GF-D8 (cell line): ENCODE measurements at places on chromosomes 2 and 18.

DNA sequence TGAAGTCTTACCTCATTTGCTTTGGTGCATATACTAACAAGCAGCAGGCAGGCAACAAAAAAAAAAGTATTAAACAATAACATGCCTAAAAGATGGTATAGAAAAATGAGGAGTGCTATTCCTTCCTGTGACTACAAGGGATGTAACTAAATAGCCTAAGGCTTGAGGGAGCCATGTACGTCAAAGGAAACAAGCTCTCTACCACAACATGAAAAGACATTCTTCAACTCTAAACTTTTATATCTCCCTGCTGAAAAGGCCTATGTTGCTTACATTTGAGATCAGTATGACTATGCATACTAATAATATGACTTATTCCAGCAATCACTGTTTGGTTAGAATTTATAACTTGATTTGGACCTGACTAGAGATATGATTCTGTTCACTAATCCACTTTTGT is 347.9 kb downstream of the ADCYAP1 start:
- no peak for DNase-seq

GRCh38 chr2:240781471-240782220 is 38.4 kb downstream of the KIF1A start:
- DNase-seq = no peak

GRCh38 chr18:22643731-22644130 is 226.0 kb upstream of the CTAGE1 start:
- DNase-seq = no peak

DNA sequence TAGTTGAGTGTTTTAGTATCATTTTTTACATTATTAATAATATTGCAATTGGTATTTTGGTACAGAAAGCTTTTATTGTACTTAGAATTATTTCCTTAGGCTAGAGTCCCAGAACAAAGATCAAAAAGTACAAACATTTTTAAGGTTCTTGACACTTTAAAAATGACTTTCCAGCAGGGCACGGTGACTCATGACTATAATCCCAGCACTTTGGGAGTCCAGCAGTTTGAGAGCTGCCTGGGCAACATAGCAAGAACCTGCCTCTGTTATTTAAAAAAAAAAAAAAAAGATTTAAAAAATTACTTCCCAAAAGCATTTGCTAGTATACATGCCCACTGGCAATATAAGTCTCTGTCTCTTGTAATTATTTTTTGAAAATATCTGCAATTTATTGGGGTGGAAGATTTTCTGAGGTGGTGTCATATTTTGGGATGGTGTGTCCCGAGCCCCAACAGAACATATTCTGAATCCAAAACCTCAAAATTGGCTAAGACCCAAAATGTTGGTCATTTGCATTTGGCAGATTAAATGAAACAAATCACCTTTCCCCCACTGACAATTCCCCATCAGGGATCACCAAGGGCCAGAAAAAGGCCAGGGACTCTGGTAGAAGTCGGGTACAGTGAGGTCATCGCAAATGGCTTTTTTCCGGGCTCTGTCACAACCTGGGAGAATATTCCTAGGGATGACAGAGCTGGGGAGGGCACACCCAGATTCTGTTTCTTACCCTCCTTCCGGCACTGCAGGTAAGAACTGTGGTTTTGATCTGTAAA is 42.1 kb downstream of the NIFK start:
- no peak for DNase-seq

DNA sequence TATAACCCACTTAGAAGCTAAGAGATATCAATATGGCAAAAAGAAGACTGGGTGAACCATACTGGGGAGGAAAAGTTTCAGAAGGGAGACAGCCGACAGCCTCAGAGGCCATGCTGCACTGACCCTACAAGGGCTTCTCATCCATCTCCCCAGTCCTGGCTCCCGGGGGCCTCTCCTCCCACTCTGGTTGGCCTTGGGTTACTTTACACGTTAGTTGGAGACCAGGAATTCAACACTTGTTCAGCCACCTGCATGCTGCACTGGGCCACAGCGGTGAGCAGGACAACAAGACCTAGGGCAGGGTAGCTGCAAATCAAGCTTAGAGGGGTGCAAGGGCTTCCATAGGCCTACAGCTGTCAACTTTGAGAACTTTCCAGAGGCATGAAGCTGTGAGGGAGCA is 28.6 kb upstream of the IL1R2 start:
- no peak for DNase-seq

GRCh38 chr2:51782921-51783765 is 751.2 kb upstream of the NRXN1 start:
- no peak for DNase-seq
